ENCODE measurements at places on chromosomes 2 and 18.

GRCh38 chr18:53603276-53603675 lies 621.2 kb downstream of the MBD2 start:
- no peak for DNase-seq

GRCh38 chr2:148552675-148553331 lies 91.7 kb upstream of the EPC2 start:
- no peak for DNase-seq

GRCh38 chr2:48753228-48753627 lies 2.3 kb downstream of the LHCGR start:
- DNase-seq = no peak

DNA sequence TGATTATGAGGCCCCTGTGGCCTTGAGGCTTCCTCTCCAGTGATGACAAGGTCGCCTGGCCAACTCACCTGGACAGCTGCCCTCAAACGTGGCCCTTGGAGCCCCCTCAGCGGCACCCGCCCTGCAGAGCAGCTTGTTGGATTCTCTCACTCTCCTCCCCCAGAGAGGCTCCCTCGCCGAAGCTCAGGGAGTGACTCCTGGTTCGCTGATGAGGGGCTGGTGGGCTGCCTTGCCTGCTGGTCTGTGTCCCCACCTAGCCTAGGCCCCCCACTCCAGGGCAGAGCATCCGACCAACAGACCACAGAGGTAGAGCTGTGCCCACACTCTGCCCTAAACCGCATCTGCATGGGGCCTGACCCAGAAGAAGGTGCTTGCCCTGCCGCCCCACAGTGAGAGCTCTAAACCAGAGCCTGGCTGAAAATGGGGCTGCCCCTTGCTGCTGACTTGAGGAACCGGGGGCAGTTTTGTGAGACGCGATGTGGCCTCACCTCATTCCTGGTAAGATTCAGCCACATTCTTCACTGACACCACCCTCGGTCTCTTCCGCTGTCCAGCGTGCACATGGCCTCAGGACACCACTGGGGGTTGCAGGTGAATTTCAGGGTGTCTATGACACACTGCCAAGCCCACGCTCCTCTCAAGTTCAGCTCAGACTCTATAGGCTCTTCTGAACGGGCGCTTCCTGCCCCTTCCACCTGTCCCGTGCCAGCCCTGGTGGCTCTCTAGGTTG lies 131.6 kb downstream of the CABLES1 start:
- DNase-seq = no peak

- DNase-seq = no peak
Observed at GRCh38 chr18:5297597-5297996, 2.1 kb upstream of the ZBTB14 start.

GRCh38 chr18:61676773-61677434 lies 215.9 kb downstream of the RNF152 start:
- no peak for DNase-seq

GRCh38 chr2:86704459-86704971 lies 15.6 kb upstream of the RMND5A start:
- DNase-seq = no peak

- no peak for DNase-seq
Observed at GRCh38 chr2:70708376-70709199, 59.4 kb downstream of the ADD2 start.

- DNase-seq = no peak
Observed at GRCh38 chr18:6650747-6651146, 78.8 kb upstream of the ARHGAP28 start.

GRCh38 chr2:172342078-172342477 lies 85.3 kb upstream of the ITGA6 start:
- DNase-seq = no peak

DNA sequence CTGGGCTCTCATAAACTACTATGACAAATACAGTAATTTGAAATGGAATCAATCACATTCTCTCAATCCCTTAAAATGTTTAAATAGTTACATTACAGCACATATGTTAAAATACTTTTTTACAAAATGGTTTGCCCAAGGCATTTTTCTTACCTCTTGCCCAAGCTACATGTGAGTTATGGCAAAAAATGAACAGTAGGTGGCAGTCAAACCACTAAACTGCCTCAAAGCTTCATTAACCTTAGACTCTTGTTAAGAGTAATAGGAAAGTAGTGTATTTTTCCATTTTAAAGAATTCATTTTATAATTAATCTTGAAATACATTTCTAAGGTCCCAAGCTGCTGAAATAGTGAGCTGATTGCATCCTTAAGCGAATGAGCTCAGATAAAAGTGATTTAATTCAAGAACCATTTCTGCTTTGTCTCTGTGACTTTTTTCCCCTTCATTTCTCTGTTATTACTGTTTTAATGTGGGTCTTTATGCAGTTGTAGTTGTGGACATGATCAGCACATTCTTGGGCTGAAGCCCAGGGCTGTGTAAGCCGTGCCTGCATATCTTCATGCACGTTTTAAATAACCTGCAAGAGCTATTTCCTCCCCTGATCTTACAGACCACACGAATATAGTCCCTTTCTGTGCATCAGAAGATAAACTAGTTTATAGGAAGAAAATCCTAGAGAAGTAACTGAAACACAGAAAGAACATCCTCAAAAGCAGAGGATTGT lies 311.8 kb downstream of the LNPK start:
- DNase-seq = peak; percentile 47

DNA sequence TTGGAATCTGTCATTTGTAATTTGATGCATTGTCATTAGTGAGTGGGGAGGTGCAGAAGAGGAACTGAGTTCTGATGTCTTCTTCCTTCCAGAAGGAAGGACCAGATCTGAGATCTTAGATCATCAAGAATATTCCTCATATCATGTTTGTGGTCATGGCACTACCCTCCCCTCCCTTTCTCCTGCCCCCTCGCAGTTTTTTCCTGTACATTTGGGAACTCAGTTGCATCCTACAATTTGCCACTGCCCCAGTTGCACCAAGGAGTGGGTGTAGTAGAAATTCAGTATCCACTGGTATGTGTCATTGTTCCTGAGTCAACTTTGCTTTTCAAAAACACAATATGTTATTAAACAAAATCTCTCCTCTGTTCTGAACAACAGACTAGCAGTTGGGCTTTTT lies 26.6 kb upstream of the ACVR1 start:
- no peak for DNase-seq

- no peak for DNase-seq
Observed at GRCh38 chr18:45149712-45150111, 465.6 kb upstream of the SLC14A2 start.

- no peak for DNase-seq
Observed at GRCh38 chr2:57373530-57373929, 673.1 kb upstream of the VRK2 start.

DNA sequence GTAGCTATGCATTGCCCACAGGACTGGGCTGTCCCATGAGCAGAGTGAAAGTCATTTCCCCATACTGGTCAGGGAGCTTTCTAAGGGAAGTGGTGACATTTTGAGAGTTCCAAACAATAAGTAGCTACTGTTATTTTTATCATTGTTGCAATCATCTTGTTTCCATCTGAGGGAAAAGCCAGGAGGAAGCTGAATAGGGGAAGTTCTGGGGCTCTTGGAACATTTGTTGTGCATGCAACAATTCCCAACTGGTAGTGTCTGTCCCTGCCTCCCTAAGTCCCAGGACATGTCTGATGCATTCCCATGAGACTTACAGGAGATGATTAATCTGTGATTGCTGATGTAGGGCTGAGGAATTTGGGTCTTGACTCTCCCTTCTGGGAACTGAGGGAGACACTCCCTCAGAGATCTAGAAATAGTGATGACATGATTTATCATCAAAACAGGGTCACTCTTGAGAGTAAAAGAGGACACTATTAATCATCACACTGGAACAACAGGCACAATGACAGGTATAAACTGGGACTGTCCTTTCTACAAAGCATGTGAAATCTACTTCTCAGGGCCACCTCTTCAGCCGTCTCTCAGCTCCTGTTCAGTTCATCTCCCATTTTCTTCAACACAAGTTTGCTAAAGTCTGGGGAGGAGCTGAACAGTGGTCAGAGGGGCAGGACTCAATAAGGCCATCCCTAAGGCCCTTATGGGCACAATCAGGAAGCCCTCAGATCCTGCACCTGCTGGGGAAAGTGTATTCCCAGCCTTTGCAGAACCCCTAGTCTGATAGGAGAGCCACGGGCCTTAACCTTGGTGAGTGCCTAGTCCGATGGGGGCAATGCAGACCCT lies 28.0 kb upstream of the MARCO start:
- DNase-seq = no peak

DNA sequence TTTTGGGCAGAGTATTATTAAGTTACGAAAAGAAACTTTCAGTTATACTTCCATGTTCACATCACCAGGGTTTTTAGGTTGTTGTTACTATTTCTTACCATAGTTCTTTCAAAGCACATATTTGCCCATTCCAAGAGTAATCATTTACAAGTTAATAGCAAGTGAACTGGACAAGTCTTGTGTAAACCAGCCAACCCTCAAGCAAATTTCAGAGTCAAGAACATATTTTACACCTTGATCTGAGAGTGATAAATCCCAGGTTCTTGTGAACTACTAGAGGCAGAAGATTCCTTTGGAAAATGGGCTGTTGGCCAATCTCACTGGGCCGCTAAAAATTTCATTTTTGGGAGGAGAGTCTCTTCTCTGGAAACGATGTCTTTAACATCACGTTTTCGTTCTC lies 2.7 kb upstream of the ASAP2 start:
- DNase-seq = no peak

DNA sequence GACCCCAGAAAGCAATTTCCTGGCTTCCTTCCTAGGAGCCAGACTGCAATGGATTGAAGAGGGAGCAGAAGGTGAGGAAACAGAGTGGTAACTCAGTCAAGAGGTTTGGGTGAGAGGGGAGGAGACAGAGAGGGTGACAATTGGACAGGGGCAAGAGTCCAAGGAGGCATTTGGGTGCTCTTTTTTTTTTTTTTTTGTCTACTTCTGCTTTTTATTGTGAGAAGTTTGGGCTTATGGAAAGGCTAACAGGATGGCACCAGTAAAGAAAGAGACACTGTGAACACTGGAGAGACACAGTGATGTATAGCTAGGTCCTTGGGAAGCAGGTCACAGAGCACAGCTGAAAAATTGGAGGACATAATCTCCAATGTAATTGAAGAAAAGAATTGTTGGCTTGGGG lies 25.0 kb downstream of the CYBRD1 start:
- no peak for DNase-seq

DNA sequence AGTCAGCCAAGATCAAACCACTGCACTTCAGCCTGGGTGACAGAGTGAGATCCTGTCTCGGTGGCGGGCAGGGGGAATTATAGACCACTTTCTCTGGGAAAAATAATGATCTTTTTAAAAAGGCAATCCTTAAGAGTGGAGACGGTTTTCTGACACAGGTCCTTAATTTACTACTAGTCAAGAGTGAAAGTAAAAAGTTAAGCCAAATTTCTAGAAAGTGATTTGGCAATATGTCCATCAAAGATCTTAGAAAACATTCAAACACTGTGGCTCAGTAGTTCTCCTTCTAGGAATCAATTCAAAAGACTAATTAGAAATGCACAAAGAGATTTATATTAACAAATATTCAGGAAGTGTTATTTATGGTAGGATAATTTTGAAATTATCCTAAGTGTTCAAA lies 148.5 kb upstream of the DNMT3A start:
- no peak for DNase-seq

GRCh38 chr18:56327191-56327885 lies 311.1 kb downstream of the TXNL1 start:
- no peak for DNase-seq

DNA sequence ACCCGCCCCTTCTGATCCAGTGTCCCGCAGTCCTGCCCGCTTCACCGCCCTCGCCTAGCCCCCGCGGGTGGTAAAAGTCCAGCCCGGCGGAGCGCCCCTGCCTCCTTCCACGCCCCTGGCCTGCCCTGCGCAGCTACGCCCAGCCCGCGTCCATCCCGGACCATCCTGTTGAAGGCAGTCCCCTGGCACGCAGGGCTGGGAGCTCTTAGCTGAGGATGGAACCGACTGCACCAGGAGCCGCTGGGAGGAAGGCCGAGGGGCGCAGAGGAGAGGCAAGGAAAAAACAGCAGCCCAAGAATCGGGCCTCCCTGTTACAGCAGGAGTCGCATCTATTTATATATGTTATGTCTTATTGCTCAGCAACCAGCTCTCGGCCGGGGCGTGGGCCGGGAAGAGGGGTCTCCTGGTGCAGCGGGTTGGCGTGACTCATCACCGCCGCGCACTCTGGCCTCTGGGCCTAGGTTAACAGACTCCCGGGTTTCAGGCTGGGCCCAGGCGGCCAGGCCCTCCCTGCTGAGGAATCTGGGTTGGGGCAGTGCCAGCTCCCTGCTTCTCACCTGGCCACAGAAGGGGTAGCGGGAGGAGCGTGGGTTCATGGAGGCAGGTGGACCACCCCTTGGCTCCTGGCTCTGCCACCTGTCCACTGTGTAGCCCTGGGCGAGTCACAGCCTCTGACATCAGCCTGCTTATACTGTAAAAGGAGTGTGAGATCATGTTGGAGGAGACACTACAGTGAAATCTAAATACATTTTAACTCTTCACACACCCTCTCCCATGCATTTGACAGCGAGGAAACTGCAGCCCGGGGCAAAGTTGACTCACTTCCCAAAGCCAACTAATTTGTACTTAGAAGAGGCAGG lies 13.4 kb upstream of the MAP3K2 start:
- DNase-seq = no peak

GRCh38 chr2:18096836-18097405 lies 218.5 kb downstream of the KCNS3 start:
- no peak for DNase-seq

GRCh38 chr2:70574109-70574508 lies 20.5 kb upstream of the TGFA start:
- DNase-seq = no peak

DNA sequence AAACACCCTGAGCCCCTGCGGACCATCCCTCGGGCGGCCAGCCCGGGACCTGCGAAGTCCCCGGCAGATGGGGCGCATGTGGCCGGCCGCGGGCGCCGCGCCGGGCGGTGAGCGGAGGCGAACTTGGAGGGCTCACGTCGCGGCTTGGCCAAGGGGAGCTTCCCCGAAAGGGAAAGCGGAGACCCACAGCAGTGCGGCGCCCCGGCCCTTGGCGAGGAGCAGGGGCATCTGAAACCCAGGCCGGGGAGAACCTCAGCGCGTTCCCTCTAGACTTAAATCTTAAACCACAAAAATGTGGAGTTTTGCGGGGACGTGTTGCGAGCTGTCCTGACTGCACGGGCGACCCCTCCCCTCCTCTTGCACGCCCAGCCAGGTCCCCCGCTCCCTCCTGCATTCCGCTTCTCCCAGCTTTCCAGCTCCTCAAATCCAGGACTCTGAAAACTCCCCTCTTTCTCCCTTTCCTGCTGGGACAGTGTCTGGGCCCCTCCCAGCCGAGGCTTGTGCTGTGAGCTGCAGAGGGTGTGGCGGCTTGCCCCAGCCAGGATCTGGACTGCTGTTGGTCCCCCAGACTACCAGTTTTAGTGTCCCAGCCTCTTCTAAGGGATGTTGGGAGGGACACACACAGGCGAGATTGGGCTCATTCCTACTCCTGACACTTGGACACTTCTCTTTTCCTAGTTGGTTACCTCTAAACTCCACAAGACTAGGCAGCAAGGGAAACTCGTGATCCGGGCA lies 1.3 kb downstream of the FMNL2 start:
- no peak for DNase-seq
